ENCODE measurements at places on chromosomes 13 and 19.

DNA sequence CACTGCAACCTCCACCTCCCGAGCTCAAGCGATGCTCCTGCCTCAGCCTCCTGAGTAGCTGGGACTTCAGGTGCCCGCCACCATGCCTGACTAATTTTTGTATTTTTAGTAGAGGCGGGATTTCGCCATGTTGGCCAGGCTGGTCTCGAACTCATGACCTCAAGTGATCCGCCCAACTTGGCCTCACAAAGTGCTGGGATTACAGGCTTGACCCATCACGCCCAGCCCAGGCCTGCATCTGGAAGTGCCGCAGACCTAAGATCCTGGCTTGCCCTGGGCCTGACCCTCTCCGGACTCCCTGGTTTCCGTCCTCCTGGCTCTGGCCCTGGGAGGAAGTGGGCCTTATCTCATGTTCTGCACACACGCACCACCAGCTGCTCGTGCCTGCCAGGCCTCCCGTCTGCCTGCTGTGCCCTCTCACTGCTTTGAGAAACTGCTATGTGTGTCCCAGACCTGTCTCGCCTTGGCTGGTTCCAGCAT, 4.7 kb upstream of the PTGIR start:
- no peak for DNase-seq

DNA sequence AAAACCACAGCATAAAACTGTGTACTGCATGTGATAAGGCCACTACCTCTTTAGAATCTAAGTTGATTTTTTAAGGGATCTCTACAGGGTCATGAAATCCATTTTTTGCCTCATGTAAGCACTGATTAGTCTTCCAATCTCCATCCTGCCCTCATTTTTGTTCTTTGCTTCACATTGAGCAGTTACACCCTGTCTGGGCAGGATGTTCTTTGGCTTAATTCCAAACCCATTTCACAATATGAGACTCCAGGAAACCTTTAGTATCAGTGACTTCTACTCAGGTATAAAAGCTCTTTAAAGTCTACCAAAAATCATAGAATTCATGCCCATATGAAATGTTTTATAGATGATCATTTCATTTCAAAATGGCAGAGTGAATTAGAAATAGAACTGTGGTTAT, 592.6 kb downstream of the TBC1D4 start:
- no peak for DNase-seq

- no peak for DNase-seq
Observed at GRCh38 chr19:4516939-4517300, 1.4 kb downstream of the PLIN4 start.

GRCh38 chr19:41925208-41926003, 2.8 kb downstream of the ERFL start:
- no peak for DNase-seq

GRCh38 chr19:39156326-39157230, 31.0 kb downstream of the PAK4 start:
- DNase-seq = no peak

DNA sequence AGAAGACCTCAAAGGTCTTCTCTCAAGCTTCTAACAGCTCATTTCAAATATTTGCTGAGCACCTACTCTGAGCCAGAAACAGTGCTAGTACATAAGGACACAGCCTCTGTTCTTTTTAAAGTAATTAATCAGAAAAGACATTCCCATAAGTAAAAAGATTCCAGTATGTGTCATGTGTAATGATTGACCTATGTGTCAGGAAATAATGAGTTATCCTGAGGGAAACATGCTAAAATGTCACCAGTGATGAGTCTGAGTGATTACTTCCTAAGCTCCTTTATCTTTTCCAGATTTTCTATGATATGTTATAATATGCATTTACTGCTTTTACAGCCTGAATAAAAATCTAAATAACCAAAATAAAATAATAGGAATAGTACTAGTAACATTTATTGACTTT, 107.6 kb downstream of the SLC25A15 start:
- no peak for DNase-seq

DNA sequence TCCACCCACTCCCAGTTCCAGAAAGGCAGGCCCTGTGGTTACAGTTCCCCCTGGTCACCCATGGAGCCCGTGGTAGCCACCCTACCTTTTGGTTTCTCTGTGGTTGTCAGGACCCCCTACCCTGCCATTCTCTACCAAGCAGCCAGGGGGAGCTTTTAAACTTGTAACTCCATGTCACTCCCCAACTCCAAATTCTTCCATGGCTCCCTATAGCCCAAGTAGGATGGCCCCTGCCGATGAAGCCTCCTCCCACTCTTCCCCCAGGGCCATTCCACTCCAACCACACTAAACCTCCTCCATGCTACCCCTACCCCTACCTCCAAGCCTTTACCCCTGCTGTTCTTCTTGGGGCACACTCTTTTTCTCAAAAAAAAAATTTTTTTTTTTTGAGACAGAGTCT, 2.2 kb downstream of the S1PR2 start:
- peak; percentile 71 for DNase-seq

DNA sequence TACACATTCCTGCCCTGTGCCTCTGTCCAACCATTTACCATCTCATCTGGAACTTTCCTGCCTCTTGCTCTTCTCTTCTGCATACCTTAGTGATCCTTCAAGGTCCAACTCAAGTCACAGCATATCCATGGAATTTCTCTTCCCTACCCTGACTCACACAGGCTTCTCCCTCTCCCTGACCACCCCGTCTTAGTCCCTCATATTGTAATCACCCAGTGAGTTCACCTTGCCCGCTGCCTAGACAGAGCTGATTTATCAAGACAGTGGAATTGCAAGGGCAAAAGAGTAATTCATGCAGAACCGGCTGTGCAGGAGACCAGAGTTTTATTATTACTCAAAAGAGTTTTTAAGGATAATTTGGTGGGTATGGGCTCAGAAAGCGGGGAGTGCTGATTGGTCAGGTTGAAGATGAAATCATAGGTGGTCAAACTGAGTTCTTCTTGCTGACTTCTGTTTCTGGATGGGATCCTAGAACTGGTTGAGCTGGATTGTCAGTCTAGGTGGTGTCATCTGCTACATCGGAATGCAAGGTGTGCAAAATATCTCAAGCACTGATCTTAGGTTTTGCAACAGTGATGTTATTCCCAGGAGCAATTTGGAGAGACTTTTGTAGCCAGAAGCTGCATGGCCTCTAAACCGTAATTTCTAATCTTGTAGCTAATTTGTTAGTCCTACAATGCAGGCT, 67.2 kb downstream of the HSPH1 start:
- no peak for DNase-seq

GRCh38 chr13:23770428-23770827, 118.8 kb downstream of the MIPEP start:
- DNase-seq = no peak

- DNase-seq = peak; percentile 71
Observed at GRCh38 chr19:861756-862580, 2.5 kb downstream of the CFD start.

- peak; percentile 72 for DNase-seq
Observed at GRCh38 chr19:47445937-47446402, 25.7 kb downstream of the SLC8A2 start.

GRCh38 chr19:54918499-54918898, 12.6 kb downstream of the NCR1 start:
- no peak for DNase-seq

GRCh38 chr13:99894105-99894839, 77.3 kb downstream of the ZIC5 start:
- DNase-seq = no peak

- no peak for DNase-seq
Observed at GRCh38 chr19:3451451-3451866, 28.9 kb downstream of the SMIM24 start.

GRCh38 chr19:28475525-28475924, 737.4 kb downstream of the UQCRFS1 start:
- DNase-seq = no peak

DNA sequence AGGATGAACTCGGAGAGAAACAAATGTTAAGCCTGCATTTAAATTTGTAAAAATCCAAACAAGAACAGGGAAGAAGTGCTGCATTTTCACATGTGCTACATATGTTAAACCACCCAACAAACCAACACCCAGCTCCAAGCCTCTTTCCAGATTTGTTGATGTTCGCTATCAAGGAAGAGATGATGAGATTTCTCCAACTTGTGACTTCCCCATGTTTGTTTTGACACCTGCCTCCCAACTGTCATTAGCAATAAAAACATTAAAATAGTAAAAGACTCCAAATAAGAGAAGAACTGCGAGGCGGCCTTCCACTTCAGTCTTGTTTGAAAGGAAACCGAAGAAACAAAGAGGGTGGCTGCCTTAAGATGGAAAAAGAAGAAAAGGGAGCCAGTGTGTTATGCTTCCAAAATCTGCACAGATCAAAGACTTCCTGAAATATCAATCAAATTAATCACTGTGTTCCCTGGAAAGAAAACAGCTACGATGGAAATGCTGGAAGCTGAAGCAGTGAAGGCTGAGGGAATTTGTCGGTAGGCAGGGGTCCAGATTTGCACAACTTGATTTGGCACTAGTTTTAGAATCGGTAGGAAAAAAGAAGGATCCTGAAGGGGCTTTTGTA, 14.0 kb upstream of the GGACT start:
- DNase-seq = no peak

- peak; percentile 68 for DNase-seq
Observed at GRCh38 chr19:51097166-51097738, 11.0 kb downstream of the CTU1 start.

DNA sequence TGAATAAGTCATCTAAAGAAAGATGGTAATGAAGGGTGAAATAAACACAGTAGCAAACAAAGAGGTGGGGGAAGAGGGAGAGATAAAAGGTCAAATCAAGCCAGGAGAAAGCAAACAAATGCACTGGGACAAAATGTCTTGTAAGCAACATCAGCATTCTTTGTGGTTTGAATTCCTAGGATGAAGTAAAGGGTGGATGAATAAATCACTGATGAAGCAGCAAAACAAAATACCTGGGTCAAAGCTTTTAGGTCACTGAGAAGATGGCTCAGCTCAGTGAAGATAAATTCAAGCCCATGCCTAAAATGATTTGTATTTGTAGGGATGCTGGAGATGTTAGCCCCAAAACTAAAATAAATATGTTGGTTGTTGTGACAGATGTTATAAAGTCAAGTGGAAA, 86.5 kb upstream of the FBXL3 start:
- DNase-seq = no peak

GRCh38 chr13:23453132-23453531, 19.6 kb upstream of the SACS start:
- no peak for DNase-seq

- no peak for DNase-seq
Observed at GRCh38 chr19:45752639-45753038, 16.4 kb downstream of the SIX5 start.

- DNase-seq = no peak
Observed at GRCh38 chr13:97932036-97932435, 21.4 kb upstream of the IPO5 start.

GRCh38 chr13:64845110-64845509, 2385.0 kb downstream of the PCDH9 start:
- DNase-seq = no peak

GRCh38 chr13:45166858-45167257, 34.0 kb downstream of the KCTD4 start:
- no peak for DNase-seq

Data from CD4-positive, alpha-beta T cell treated with Interleukin-17A for 1 hour (primary cell).